ENCODE measurements at places on chromosomes 3 and 15.

DNA sequence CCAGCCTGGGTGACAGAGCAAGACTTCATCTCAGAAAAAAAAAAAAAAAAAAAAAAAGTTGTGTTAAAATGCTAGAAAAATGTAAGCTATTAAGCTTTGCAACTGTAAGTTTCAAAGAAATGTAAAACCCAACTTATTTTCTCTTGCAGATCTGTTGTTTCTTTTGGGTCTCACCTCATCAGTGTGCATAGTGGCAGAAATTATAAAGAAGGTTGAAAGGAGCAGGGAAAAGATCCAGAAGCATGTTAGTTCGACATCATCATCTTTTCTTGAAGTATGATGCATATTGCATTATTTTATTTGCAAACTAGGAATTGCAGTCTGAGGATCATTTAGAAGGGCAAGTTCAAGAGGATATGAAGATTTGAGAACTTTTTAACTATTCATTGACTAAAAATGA, 25.6 kb downstream of the ASTE1 start:
- no peak for DNase-seq

GRCh38 chr3:81443457-81443782, 318.0 kb downstream of the GBE1 start:
- no peak for DNase-seq

GRCh38 chr3:45537970-45538640, 56.4 kb upstream of the LIMD1 start:
- DNase-seq = no peak

DNA sequence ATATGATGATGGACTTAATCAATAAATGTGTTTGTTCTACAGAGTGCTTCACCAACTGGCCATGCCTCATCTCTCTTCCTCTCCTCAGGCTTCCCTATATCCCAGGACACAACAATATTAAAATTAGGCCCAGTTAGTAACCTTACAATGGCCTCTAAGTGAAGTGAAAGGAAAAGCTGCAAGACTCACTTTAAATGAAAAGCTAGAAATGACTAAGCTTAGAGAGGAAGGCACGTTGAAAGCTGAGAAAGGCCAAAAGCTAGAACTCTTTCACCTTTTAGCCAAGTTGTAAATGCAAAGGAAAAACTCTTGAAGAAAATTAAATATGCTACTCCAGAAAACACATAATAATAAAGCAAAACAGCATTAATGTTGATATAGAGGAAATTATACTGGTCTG, 1010.3 kb downstream of the NAALADL2 start:
- no peak for DNase-seq

DNA sequence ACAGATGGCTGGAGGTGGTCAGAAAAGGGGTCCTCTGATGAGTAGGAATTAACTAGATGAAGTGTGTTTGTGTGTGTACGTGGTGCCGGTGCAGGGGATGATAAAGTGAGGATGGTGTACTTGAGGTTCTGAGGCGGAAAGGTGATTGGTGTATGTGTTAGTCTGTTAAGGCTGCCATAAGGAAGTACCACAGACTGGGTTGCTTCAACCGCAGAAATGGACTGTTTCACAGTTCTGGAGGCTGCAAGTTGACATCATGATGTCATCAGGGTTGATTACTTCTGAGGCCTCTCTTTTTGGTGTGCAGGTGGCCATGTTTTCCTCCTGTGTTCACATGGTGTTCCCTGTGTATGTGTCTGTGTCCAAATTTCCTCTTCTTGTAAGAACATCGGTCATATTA, 202.4 kb upstream of the RGMA start:
- DNase-seq = no peak

GRCh38 chr15:65342493-65342892, 35.3 kb downstream of the IGDCC3 start:
- DNase-seq = no peak

GRCh38 chr3:25257026-25257425, 171.0 kb upstream of the RARB start:
- DNase-seq = no peak

GRCh38 chr3:184645336-184645735, 66.5 kb downstream of the MAGEF1 start:
- no peak for DNase-seq

DNA sequence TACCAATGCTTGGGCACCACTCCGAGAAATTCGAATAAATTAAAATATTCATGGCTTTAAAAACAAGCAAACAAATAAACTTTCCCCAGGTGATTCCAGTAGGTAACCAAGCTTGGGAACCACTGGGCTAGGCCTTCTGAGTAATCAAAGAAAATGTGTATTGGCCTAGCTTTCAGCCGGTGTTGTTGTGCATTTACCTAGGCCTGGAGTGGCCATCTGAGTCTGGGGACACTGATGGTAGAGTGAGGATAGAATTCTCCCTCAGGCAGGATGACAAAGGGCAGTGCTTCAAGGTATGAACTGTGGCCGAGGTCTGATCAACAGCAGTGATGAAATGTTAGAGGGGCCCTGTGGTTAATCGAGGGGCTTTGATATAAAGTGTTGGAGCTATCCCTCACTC, 440.5 kb downstream of the EPHB1 start:
- DNase-seq = no peak

DNA sequence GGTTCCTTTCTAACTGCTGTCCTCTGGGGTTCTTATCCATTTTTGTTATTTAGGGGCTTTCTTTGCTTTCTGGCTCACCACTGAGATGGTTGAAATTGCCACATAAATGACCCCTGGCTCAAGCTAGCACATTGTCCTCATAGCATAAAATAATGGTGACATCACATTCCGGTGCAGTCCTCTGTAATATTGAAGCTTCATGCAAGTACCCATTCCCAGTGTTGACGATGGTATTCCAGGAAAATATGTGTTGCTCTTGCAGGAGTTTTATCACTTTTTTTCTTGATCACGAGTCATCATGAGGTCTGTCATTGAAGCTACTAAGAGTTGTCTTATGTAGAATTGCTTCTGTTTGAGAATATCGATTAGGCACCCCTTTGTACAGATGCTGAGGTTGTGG, 56.1 kb downstream of the CRTC3 start:
- DNase-seq = no peak

- no peak for DNase-seq
These were observed 974.4 kb upstream of the ALCAM start for GRCh38 chr3:104392327-104392726.

- DNase-seq = no peak
These were observed 54.6 kb downstream of the PPM1L start for GRCh38 chr3:160810362-160811236.

- DNase-seq = no peak
These were observed 137.3 kb upstream of the UBE2E1 start for GRCh38 chr3:23668430-23668904.

DNA sequence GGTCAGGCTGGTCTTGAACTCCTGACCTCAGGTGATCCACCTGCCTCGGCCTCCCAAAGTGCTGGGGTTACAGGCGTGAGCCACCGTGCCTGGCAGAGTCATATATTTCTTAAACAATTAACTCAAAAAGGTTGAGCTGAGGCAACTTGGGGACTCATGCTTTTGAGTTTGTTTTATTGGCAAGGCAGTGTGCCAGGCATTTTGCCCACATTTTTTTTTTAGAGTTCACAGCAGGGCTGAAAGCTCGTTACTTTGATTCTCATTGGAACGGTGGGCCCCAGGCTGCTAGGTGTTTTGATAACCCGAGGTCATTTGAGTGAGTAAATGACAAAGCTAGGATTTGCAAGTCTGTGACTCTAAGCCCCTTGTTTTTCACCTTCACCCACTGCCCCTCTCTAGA, 76.2 kb downstream of the CCK start:
- DNase-seq = no peak

DNA sequence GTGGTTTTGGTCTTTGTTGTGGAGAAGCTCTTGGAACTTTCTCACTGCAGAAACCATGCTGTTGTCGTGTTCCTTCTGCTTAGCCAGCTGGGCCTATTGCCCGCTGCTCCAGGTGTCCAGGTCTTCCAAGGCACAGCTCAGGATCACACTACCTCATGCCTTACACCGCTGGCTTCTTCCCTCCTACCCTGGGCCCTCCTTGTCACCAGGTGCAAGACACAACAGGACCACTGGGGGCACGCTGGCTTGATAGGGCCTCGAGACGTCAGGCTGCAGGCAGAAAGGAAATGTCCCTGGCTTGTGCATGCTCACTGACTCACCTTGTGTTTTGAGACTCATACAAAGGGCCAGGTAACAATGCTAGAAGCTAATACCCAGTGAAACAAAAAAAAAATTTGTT, 32.3 kb downstream of the PAQR9 start:
- no peak for DNase-seq

DNA sequence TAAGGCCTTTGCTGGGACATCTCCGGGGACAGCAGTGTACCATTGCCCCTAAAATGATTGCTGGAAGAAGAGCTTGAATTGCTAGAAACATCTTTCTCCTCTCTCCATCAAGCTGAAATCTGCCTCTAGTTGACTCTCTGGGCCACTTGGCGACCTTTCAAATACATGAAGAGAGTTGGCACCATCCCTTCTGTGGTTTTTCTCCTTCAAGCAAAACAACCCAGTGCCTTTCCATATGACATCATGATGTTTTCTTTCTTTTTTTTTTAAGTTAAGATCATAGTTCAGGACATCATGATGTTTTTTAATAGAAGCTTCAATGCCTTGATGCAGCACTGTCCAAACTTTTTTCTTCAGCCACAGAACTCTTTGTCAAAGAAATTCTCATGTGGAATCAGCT, 144.0 kb upstream of the PTPRG start:
- no peak for DNase-seq

Data from activated CD8-positive, alpha-beta memory T cell treated with anti-CD3 and anti-CD28 coated beads for 24 hours (primary cell).